ENCODE measurements at places on chromosomes 12 and 14.

- DNase-seq = no peak
Measured at GRCh38 chr12:14403293-14403692, 37.8 kb downstream of the ATF7IP start.

DNA sequence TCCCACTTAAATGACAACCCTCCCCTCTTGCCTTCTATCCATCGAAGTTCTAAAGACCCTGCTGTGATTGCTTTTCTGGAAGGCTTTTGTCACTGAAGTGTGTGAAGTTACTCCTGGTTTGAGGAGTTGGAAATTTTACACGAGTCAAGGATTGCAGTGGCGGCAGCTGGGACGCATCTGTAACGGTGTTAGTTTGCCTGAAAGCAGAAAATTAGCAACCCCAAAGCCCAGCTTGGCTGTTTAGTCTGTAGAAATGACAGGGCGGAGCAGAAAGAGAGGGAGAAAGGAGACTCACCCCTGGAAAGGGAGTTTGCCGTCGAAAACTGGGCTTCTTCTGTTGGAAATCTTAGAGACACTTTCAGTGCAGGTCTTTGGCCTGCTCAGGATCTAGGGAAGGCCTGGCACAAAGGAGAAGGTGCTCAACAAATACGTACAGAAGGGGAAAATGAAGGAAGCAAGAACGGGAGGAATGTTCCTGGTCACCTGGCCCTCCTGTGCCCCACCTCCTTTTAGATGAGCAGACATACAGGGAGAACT lies 931 bp upstream of the MYF5 start:
- DNase-seq = no peak

GRCh38 chr14:51507906-51508511 lies 143.7 kb upstream of the FRMD6 start:
- DNase-seq = peak; percentile 64

GRCh38 chr12:123363740-123364531 lies 711 bp downstream of the SBNO1 start:
- DNase-seq = no peak

- no peak for DNase-seq
Measured at GRCh38 chr12:127803545-127803944, 463.4 kb upstream of the TMEM132C start.

DNA sequence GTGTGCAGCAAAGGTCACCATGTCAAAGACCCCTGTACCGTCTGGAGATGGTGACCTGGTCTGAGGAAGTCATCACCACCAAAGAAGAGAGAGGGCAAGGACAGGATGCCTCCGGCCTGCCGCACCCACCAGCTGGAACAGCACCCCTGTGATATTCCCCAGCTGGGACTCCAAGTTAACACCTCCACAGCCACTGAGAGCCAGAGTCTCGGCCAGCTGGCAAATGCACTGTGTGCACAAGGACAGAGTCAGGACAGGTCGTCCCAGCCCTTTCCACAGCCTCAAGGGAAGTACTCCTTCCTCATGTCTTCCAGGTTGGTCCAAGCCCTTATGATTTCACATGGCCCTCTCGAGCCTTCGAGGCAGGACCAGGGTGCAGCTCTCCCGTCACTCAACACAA lies 19.3 kb upstream of the FKBP4 start:
- no peak for DNase-seq

- no peak for DNase-seq
Measured at GRCh38 chr12:14913381-14913781, 25.0 kb downstream of the ERP27 start.

DNA sequence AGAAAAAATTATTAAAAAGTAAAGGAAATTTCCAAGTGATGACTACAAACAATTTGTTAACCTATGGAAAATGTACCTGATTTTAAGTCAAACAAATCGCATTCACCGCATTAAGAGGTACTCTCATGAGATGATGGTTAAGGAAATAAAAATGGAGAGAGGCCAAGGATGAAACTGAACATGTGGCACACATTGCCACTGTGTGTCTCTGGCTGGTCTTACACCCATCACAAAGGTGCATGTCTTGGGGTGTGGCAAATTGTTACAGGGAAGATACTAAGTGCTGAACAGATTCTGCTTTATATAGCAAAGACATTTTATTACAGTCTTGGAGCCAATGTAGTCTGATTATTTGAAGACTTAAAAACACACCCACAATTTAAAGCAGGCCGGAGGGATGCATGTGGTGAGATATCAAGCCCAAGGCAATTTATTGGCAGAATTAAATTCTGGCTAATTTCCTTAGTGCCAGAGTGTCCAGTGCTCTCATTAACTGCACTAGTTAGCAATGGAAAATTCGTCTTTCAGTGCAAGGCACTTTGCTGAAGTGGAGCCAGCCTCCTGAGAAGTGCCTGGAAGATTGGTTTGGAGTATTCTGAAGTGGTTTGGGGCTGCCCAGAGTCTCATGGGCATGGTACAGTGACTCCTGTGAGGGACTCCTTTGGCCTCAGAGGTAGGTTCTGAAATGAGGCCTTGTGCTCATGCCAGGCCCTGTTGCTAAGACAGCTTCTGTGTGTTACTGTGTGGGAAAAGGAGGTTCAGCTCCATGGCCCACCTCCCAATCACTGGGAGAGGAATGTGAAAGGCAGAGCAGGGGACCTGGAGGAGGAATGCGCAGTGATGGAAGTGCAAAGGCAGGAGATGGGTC lies 166.9 kb downstream of the BRMS1L start:
- DNase-seq = no peak

DNA sequence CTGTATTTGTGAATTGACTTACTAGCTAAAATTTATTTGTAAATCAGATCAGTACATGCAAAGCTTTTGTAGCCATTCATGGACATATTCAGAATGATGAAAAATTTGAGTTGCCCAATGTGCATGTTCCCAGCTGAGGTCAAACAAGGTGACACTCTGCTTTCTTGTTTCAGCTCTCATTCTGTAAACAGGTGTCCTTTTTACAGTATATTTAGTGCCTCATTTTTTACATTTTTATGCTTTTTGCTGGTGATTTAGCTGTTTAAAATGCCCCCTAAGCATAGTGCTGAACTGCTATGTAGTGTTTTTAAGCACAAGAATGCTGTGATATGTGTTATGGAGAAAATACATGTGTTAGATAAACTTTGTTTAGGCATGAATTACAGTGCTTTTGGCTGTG lies 76.3 kb downstream of the MIA2 start:
- DNase-seq = peak; percentile 50

- DNase-seq = peak; percentile 54
Measured at GRCh38 chr12:6229224-6230218, 29.3 kb downstream of the CD9 start.

GRCh38 chr12:123269896-123270213 lies 1.8 kb downstream of the CDK2AP1 start:
- DNase-seq = no peak

- DNase-seq = no peak
Measured at GRCh38 chr12:120363274-120363855, 5.6 kb downstream of the MSI1 start.

DNA sequence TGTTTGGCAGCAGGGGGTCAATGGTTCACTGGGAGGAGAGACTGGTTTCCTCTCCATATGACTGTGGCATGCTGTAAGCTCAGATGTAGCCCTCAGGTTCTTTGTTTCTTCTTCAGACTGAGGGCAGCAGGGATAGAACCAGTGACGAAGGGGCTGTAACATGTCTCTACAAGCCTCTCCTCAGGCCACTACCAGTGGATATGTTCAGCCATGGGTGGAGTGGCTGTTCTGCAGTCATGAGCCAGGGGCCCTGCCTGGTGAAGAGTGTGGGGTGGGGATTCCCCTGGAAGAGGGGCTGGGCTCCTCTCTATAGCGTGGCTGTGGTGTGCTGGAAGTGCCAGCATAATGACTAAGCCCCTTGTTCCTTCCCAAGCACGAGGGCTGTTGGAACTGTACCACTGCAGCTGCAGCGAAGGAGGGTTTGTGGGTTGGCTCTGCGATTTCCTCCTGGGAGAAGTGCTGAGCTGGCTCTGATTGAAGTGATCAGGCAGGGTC lies 55.8 kb downstream of the CMAS start:
- peak; percentile 71 for DNase-seq

- DNase-seq = peak; percentile 85
Measured at GRCh38 chr12:103840876-103841689, at the start of gene NT5DC3. Gene NT5DC3, minus strand, starts transcription at chr12:103841234. Its CDS starts 78 bp downstream, at chr12:103841156.

DNA sequence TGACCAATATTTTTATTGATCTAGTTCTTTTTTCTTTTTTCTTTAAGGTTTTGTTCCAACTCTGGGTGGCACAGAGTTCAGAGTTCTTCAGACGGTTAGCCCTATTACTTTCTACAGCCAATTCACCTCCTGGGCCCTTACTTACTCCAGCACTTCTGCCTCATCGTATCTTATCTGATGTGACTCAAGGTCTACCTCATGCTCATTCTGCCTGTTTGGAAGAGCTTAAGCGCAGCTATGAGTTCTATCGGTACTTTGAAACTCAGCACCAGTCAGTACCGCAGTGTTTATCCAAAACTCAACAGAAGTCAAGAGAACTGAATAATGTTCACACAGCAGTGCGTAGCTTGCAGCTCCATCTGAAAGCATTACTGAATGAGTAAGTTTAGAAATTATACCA lies 64.7 kb downstream of the VEZT start:
- DNase-seq = peak; percentile 61

Data from choroid plexus epithelial cell (primary cell).